ENCODE measurements at places on chromosomes 2 and 18. TPM values are rescaled to one million over a fixed set of nuclear protein-coding genes. Genes with fewer than 3 reads are reported as not detected.

DNA sequence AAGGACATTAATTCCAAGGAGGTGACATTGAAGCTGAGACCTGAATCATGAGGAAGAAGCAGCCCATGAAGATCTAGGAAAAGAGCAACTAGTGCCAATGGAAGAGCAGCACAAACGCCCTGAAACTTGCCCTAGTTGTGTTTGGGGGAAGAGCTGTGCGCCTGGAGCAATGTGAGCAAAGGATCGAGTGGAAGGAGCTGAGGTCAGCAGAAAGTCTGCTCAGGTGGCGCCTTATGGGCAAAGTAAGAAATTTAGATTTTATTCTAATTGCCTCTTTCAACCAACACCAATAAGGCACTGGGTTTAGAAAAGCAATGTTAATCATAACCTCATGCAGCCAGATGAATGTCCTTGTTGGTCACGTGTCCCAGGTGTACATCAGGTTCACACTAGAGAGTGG, 226.0 kb upstream of the THSD7B start:
- H3K27me3 ChIP-seq: peaks cover 8% of the 10 kb centered on the region
- no peak overlapping the region for H3K27ac ChIP-seq
- H3K4me3 ChIP-seq: no peak overlapping the region
- no peaks in the 10 kb centered on the region for H3K4me1 ChIP-seq
- no peak for DNase-seq

GRCh38 chr2:173010233-173010632, 65.4 kb upstream of the MAP3K20 start:
- no peak overlapping the region for H3K4me3 ChIP-seq
- no peaks in the 10 kb centered on the region for H3K4me1 ChIP-seq
- H3K27ac ChIP-seq: no peak overlapping the region
- H3K36me3 ChIP-seq: no peaks in the 10 kb centered on the region
- H3K27me3 ChIP-seq: peaks cover 53% of the 10 kb centered on the region
- no peak for DNase-seq

The TUBA4A gene
- total RNA-seq: 161 TPM

The DPP4 gene
- total RNA-seq: 89.4 TPM

GRCh38 chr18:3810296-3810695, 360.3 kb downstream of the TGIF1 start:
- no peak for DNase-seq
- H3K4me1 ChIP-seq: no peaks in the 10 kb centered on the region
- H3K4me3 ChIP-seq: no peak overlapping the region
- no peak overlapping the region for H3K27ac ChIP-seq
- peaks cover under 1% of the 10 kb centered on the region for H3K27me3 ChIP-seq
- H3K36me3 ChIP-seq: no peaks in the 10 kb centered on the region

DNA sequence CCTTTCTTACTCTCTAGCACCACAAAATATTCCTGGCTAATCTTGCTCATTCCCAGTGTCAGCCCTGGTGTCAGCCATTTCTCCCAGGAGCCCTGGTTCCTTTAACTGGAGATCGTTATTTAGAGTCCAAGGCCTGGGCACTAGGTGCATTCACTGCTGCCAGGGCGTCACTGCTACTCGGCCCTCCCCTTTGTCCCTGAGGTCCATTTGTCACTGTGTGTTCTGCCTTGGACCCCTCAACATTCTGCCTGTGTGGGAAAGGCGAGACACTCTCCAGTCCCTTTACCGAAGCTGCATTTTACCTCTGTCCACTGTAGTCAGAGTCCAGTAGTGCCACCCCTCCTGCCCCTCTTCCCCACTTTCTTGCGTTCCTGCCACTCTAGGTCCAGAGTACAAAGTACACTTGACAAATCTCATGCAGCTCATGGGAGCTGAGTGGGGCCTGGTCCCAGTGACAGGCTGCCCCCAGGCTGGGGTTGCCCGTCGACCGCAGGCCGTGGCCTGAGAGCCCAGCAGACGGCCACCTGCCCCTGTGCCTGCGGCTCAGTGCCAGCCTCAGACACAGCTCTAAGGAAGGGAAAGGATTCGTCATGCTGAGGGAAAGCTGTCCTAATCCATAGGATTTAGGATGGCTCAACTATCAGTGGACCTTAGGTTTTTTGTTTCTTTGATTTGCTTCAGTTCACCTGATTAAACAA, 52.1 kb downstream of the COPS8 start:
- no peak for DNase-seq
- no peaks in the 10 kb centered on the region for H3K36me3 ChIP-seq
- H3K4me1 ChIP-seq: no peaks in the 10 kb centered on the region
- no peak overlapping the region for H3K4me3 ChIP-seq
- no peaks in the 10 kb centered on the region for H3K27me3 ChIP-seq

The C2orf80 gene
- total RNA-seq: not detected

The CABLES1 gene
- total RNA-seq: 0.39 TPM

The TEKT4 gene
- not detected for total RNA-seq

The ADGRF3 gene
- total RNA-seq: 7.4 TPM

GRCh38 chr2:189609423-189609816, 28.8 kb upstream of the SLC40A1 start:
- H3K36me3 ChIP-seq: no peaks in the 10 kb centered on the region
- peaks cover 3% of the 10 kb centered on the region for H3K4me1 ChIP-seq
- no peak for DNase-seq

The SATB2 gene
- total RNA-seq: 1.5 TPM

The AMER3 gene
- not detected for total RNA-seq

GRCh38 chr2:143426296-143426695, 297.1 kb downstream of the ARHGAP15 start:
- DNase-seq: no peak
- H3K4me1 ChIP-seq: peaks cover 39% of the 10 kb centered on the region
- no peak overlapping the region for H3K27ac ChIP-seq
- no peak overlapping the region for H3K4me3 ChIP-seq

GRCh38 chr2:127523269-127523939, 2.9 kb downstream of the IWS1 start:
- no peaks in the 10 kb centered on the region for H3K27me3 ChIP-seq
- no peak for DNase-seq
- H3K4me3 ChIP-seq: peak overlapping the region; percentile 76
- H3K27ac ChIP-seq: peak overlapping the region; percentile 81

The TUBA4B gene
- not detected for total RNA-seq

The BCL11A gene
- total RNA-seq: not detected

- no peak overlapping the region for H3K4me3 ChIP-seq
- DNase-seq: no peak
- peaks cover 4% of the 10 kb centered on the region for H3K36me3 ChIP-seq
- no peaks in the 10 kb centered on the region for H3K4me1 ChIP-seq
- no peaks in the 10 kb centered on the region for H3K27me3 ChIP-seq
- H3K27ac ChIP-seq: no peak overlapping the region
Measured at GRCh38 chr2:184256611-184257010, 341.7 kb upstream of the ZNF804A start.

GRCh38 chr2:200264631-200265030, 41.9 kb upstream of the SPATS2L start:
- H3K27me3 ChIP-seq: peaks cover 22% of the 10 kb centered on the region
- H3K36me3 ChIP-seq: no peaks in the 10 kb centered on the region
- H3K27ac ChIP-seq: no peak overlapping the region
- no peak for DNase-seq

DNA sequence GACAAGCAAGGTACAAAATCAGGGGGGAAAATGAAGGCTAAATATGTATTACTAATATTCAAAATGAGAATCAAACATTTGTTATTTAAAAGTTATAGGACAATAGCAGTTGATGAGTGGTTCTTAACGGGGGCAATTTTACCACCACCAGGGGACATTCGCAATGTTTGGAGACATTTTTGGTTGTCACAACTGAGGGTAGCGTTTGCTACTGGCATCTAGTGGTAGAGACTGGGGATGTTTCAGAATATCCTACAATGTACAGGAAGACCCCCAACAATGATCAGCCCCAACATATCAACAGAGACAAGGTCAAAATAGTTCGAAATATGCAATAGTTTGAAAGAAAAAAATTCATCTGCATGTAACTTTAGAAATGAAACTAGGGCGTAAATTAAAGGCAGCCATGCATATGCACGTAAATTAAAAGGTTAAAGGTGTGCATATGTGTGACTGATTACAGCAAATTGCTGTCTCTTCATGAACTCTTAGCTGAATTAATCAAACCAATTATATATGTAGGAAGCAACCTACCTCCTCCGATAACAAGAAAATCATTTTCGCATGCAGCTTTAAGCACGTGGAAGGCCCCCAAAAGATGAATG, 61.2 kb upstream of the CUL3 start:
- no peak for DNase-seq
- no peaks in the 10 kb centered on the region for H3K36me3 ChIP-seq
- peaks cover 23% of the 10 kb centered on the region for H3K27me3 ChIP-seq
- H3K27ac ChIP-seq: no peak overlapping the region

The IL36RN gene
- total RNA-seq: not detected

The PRSS56 gene
- not detected for total RNA-seq

The VAMP8 gene
- total RNA-seq: 160 TPM

DNA sequence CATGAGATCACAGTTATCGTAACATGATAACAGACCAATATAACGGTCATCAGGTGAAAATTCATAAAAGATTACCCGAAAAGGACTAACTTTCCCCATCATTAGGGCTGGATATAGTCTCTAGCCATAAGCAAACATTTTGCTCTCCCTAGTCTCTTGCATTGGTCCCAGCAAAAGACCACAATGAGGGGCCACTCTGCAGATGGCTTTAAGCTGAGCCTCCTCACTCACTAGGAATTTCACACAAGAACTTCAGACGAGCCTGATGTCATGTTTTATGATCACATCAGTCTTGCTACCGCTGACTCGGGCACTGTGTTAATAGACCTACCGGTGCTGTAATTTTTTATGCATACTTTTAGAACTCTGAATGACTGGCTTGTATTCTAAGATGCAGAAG, 35.2 kb downstream of the STK17B start:
- no peak for DNase-seq
- H3K4me3 ChIP-seq: no peak overlapping the region

GRCh38 chr2:44061876-44062275, 66.1 kb upstream of the LRPPRC start:
- H3K4me1 ChIP-seq: no peaks in the 10 kb centered on the region
- H3K36me3 ChIP-seq: no peaks in the 10 kb centered on the region
- DNase-seq: no peak
- H3K27ac ChIP-seq: no peak overlapping the region
- peaks cover 9% of the 10 kb centered on the region for H3K27me3 ChIP-seq
- H3K4me3 ChIP-seq: no peak overlapping the region

The GPR39 gene
- total RNA-seq: not detected

DNA sequence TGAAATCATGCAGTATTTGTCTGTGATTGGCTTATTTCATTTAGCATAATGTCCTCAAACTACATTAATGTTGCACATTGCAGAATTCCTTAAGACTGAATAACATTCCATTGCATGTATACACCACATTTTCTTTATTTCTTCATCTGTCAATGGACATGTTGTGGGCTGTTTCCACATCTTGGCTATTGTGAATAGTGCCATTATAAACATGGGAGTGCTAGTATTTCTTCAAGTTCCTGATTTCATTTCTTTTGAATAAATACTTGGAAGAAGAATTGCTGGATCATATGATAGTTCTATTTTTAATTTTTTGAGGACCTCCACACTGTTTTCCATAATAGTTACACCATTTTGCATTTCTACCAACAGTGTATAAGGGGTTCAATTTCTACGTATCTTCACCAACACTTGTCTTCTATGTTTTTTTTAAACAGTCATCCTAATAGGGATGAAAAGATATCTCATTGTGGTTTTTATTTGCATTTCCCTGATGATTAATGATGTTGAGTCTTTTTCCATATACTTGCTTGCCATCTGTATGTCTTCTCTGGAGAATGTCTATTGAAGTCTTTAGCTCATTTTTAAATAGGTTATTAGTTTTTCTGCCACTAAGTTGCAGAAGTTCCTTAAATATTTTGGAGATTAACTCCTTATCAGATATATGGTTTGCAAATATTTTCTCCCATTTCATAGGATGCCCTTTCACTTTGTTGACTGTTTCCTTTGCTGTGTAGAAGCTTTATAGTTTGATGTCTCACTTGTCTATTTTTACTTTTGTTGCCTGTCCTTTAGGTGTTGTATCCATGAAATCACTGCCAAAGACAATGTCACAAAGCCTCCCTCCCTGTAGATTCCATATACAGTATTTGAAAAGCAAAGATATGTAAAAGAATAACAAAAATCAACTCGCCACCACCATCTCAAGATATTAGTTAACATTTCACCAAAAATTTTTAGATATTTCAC, 14.6 kb downstream of the FBXO11 start:
- H3K36me3 ChIP-seq: no peaks in the 10 kb centered on the region
- DNase-seq: no peak
- peaks cover 49% of the 10 kb centered on the region for H3K4me1 ChIP-seq
- no peak overlapping the region for H3K27ac ChIP-seq

DNA sequence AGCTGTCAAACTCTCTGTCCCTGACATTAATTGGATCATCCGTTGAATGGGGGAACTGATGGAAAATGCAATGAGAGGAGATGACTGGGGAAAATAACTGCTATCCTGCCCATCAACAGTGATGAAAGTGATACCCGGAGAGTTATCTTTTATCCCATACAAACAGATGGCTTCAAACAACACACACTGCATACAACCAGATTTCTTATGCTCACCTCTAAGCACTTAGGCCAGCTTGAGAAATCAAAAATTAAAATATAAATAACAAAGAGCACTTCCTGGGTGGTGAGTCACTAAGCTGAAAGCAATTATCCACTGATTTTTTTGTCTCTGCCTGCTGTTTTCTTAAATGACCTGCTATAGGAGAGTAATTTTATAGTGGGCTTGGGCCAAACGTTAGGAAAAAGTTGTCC, 237.6 kb upstream of the RGPD4 start:
- H3K36me3 ChIP-seq: no peaks in the 10 kb centered on the region
- H3K4me3 ChIP-seq: no peak overlapping the region
- H3K27me3 ChIP-seq: no peaks in the 10 kb centered on the region
- no peaks in the 10 kb centered on the region for H3K4me1 ChIP-seq
- DNase-seq: no peak

GRCh38 chr2:88626171-88627054, 851 bp downstream of the EIF2AK3 start:
- no peak overlapping the region for H3K4me3 ChIP-seq
- no peaks in the 10 kb centered on the region for H3K36me3 ChIP-seq
- H3K27ac ChIP-seq: no peak overlapping the region
- peak; percentile 72 for DNase-seq
- no peaks in the 10 kb centered on the region for H3K27me3 ChIP-seq

GRCh38 chr2:31131871-31132270, 6.4 kb downstream of the GALNT14 start:
- peaks cover 34% of the 10 kb centered on the region for H3K27me3 ChIP-seq
- no peak for DNase-seq
- no peak overlapping the region for H3K27ac ChIP-seq

The TTC21B gene
- total RNA-seq: 35.7 TPM

- peaks cover 20% of the 10 kb centered on the region for H3K4me1 ChIP-seq
- peaks cover 17% of the 10 kb centered on the region for H3K27me3 ChIP-seq
- no peak overlapping the region for H3K27ac ChIP-seq
- DNase-seq: no peak
- no peak overlapping the region for H3K4me3 ChIP-seq
Measured at GRCh38 chr2:131014141-131014540, 79.1 kb downstream of the FAM168B start.

- no peak overlapping the region for H3K27ac ChIP-seq
- no peak for DNase-seq
- H3K36me3 ChIP-seq: no peaks in the 10 kb centered on the region
- H3K27me3 ChIP-seq: peaks cover 13% of the 10 kb centered on the region
Measured at GRCh38 chr2:223606946-223607345, 4.8 kb upstream of the SCG2 start.

All from natural killer cell treated with Interleukin-12 subunit alpha and Interleukin-12 subunit beta and Interleukin-15 and Interleukin-18, amount 100 ng/mL, for 72 hours (primary cell).